Fibroblast of gingiva (primary cell): ENCODE measurements at places on chromosomes 2 and 18.

DNA sequence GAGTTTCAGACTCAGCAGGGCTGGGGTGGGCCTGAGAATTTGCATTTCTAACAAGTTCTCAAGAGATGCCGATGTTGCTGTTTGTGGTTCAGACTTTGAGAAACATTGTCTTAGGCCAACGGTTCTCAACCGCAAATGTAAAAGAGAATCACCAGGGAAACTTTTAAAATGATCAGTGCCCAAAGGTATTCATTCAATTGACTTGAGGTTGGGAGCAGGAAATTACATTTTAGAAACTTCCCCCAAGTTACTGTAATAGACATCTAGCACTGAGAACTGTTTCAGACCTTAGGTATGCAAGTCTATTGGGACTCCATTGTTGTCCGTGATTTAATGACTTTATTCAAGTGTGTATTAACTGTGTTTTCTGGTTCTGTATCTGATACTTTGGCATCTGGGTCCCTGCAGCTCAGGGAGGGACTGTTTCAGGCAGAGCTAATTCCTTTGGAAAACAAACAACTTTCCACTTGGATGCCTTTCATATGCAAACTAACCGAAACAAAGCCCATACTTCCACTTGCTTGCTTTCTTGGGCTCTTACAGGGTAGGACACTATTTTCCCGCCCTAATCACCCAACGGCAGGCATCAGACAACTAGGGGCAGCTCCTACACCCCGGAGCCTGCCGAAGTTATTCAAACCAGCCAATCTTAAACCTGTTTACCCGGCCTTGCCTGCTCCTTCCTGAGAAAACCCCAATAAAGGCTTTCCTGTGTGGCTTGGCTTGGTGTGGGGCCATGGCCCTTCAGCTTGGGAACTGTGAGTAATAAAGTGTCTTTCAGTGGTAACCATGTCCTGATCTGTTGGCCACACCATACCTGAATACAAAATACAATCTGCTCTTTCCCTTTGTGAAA, 97.6 kb downstream of the POLE4 start:
- DNase-seq, result no peak

- no peak for DNase-seq
Measured at GRCh38 chr18:51361130-51361860, 163.8 kb upstream of the MEX3C start.

- DNase-seq, result no peak
Measured at GRCh38 chr2:213723041-213723560, 438.8 kb downstream of the SPAG16 start.

- no peak for DNase-seq
Measured at GRCh38 chr2:29117636-29118303, 2.6 kb downstream of the CLIP4 start.
